ENCODE measurements at places on chromosomes 16 and 17. TPM values are rescaled to one million over a fixed set of nuclear protein-coding genes. Genes with fewer than 3 reads are reported as not detected.

- no peak overlapping the region for H3K27ac ChIP-seq
- H3K4me1 ChIP-seq, result peaks cover 18% of the 10 kb centered on the region
- no peak for DNase-seq
- H3K27me3 ChIP-seq, result peaks cover 5% of the 10 kb centered on the region
Measured at GRCh38 chr17:19753661-19754463, 5.8 kb upstream of the ALDH3A1 start.

DNA sequence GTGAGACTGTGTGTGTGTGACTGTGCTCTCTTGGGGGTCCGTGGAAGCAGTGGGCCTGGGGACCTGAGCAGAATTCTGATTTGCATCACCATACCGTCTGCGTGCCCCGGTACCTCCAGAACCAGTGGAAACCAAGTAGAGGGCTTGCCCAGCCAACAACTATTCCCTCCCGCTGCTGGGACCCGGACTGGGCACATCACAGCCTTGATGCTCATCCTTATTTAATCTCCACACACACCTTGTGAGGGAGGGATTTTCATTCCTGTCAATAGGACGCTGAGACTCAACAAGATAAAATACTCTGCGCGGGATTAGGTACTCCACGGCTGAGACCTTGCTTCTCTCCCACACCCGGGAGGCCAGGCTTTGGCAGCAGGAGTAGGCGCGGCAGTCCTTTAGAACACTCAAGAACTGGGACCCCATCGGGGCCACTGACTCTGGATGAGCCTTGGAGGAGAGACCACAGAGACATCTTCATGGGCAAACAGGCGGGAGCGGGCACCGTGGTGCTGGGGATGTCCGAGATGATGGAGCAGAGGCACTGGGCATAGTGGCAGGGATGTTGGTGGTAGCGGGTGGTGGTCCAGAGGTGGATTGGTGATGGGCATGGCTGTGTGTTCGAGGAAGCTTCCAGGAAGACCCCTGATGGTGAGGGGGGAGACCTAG, 208.0 kb downstream of the NTN1 start:
- H3K27ac ChIP-seq, result peak overlapping the region; percentile 55
- H3K4me1 ChIP-seq, result peaks cover 17% of the 10 kb centered on the region
- no peak overlapping the region for H3K4me3 ChIP-seq
- no peak for DNase-seq

DNA sequence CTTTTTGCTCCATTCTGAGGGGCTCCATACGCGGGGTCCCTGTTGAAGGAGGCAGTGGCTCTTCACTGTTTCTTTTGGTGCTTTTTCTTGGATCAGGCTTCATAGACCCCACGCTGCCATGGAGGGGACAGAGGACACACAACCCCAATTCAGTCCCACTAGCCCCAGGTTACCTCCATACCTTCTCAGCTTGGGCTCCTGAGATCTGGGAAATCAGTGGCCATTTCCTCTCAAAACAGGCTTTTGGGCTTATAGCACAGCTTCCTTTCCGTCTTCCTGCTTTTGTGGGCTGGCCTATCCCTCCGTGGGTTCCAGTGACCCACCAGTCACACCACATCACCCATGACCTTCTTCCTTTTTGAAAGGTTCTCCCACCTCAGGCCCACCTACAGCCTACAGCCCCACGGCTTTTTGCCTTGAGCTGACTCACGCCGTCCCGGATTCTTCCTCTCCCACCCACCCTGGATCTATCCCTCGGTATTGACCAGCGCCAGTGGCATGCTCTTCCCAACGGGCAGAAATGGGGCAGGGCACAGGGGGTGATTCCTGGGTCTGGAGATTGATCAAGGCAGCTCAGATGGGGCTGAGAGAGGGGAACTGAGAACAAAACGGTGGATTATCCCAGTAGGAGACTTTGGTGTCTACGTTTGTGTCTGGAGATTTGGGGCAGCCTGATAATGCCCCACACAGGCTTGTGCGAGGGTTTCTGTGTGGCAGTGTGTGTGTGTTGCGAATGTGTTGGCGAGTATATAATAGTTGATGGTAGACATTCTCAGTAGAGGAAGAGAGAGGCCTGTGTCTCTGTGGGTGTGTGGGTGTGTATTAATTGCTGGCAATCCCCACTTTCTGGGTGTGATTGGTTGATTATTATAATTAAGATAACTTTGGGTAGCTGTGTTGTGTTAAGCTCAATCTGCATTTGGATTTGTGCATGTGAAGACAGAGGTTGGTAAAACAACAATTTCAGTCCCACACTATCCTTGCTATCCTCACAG, 3.8 kb downstream of the TBX21 start:
- H3K36me3 ChIP-seq, result no peaks in the 10 kb centered on the region
- DNase-seq, result no peak
- H3K27ac ChIP-seq, result no peak overlapping the region
- H3K4me1 ChIP-seq, result no peaks in the 10 kb centered on the region
- peaks cover 54% of the 10 kb centered on the region for H3K27me3 ChIP-seq

DNA sequence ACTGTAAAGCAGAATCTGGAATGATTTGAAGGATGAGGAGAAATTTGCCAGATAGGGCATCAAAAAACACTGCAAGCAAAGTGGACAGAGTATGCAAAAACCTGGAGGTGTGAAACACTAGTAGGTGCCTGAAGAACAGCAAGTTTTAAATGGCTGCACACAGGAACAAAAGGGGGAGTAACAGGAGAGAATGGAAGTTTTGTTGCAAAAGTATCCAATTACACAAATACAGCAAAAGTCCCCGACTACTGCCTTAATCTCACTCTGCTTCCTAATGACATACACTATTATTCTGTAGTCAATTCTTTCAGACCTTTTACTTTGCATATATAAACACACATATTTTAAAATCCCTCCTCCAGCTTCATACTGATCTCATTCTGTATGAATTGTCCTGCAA, 1.5 kb downstream of the HEATR6 start:
- H3K27me3 ChIP-seq, result no peaks in the 10 kb centered on the region
- DNase-seq, result no peak
- peaks cover 29% of the 10 kb centered on the region for H3K36me3 ChIP-seq

DNA sequence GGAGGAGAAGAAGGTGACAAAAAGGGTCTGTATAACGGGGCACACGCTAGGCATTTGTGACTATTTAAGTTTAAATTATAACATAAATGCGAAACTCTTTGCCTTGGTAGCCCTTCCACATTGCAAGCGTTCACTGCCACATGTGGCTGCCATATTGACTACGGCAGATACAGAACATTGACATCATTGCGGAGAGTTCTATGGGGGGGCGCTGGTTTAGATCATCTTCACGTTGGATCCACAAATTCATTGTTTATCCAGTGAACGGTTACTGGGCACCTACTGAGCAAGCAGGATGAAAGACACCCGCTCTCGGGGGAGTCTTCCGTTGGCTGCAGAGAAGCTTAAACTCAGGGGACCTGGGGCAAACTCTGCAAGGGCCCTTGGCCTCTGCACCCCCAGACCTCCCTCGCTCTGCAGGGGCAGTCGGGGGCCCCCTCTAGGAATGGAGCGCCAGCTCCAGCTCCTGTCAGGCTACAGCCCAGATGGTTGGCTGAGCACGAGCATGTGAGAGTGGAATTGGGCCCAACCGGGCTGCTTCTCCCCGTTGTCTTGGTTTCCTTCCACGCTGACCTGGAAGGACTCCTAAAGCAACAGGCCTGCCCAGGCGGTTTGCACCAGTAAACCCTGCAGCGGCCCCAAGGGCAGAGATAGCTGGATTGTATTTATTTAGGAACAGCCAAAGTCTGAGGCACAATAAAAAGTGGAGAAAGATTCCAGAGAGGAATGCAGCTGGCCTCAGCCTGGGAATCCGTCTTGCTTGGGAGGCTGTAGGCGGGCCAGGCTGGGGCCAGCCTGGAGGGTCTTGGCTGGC, 172.2 kb downstream of the SEC14L1 start:
- no peaks in the 10 kb centered on the region for H3K36me3 ChIP-seq
- H3K4me1 ChIP-seq, result peaks cover 48% of the 10 kb centered on the region
- no peak overlapping the region for H3K4me3 ChIP-seq
- no peaks in the 10 kb centered on the region for H3K27me3 ChIP-seq
- H3K27ac ChIP-seq, result peak overlapping the region; percentile 11

GINS2 gene
- 2.2 TPM for total RNA-seq

GRCh38 chr17:28612936-28613872, 781 bp downstream of the RSKR start:
- H3K27ac ChIP-seq, result no peak overlapping the region
- DNase-seq, result no peak
- no peaks in the 10 kb centered on the region for H3K27me3 ChIP-seq

DNA sequence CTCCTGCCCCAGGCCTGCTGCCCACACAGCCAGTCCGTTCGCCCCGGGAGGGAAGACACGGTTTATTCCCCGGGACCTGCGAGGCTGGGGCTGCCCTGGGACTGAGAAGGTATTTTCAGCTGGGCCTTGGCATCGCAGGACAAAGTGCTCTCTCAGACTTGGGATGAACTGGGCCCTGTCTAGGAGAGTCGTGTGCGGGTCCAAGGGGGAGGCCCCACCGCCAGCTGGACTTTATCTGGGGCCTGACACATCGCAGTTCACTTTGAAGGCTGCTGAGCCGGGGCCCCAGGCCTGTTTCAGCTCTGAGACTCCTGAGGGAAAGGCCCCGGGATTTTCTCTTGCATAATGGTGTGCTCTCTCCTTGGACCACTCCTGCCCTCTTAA, 6.8 kb downstream of the CRISPLD2 start:
- no peaks in the 10 kb centered on the region for H3K36me3 ChIP-seq
- H3K27me3 ChIP-seq, result no peaks in the 10 kb centered on the region

Measured in astrocyte (in vitro differentiated cells and primary cell).